Right forelimb (tissue), 1 donor: ENCODE measurements at places on chromosomes 16 and 17.

- DNase-seq = no peak
Observed at GRCh38 chr16:79536958-79537357, 63.6 kb downstream of the MAF start.

DNA sequence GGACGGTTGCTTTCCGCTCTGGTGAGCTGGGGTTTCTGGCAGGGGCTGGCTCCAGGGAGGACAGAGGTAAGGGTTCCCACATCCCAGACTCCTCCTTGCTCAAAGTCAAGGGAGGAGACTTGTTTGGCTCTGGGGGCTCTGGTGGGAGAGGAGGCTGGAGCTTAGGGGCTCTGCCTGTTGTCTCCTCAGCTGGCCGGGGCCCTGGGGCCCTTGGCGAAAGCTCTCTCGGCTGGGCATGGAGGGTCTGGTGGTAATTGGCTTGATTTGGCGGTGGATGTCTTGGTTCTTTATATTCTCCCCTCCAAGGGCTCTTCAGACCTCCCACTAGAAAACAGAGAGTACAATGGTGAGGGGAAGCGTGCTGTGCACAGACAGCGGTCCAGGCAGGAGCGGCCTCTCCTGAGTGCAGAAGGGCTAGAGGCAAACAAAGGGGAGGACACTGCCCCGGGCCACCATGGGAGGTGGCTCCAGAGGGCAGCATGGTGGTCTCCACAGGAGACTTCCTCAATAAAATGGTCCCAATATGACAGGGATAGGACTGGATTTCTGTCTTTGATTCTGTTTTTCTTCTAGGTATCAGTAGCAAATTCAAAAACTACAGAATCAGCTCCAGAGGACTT lies 5.7 kb upstream of the SPATA32 start:
- DNase-seq = no peak

GRCh38 chr17:33667052-33667509 lies 374.0 kb upstream of the ASIC2 start:
- no peak for DNase-seq

GRCh38 chr17:60888812-60889709 lies 211.4 kb downstream of the BCAS3 start:
- DNase-seq = no peak

GRCh38 chr16:24685539-24686432 lies 43.7 kb upstream of the TNRC6A start:
- peak; percentile 83 for DNase-seq

- DNase-seq = peak; percentile 61
Observed at GRCh38 chr17:42937712-42938596, 26.3 kb downstream of the AARSD1 start.

DNA sequence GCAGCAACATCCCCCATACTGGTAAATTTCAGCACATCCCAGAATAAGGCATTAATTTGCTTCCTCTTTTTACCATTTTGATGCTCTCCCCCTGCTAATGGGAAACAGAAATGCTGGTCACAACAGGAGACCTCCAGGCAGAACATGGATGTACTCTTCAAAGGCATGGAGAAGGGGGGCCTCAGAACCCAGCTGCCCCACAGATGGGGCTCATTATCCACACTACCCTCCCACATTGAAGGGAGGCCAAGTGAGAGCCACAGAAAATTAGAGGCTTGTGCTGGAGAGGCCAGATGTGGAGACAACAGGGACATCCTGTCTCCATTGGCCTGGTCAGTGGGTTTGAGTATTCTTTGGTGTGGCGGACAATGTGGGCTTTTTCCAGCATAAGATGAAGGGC lies 150.1 kb upstream of the CDH11 start:
- DNase-seq = no peak

DNA sequence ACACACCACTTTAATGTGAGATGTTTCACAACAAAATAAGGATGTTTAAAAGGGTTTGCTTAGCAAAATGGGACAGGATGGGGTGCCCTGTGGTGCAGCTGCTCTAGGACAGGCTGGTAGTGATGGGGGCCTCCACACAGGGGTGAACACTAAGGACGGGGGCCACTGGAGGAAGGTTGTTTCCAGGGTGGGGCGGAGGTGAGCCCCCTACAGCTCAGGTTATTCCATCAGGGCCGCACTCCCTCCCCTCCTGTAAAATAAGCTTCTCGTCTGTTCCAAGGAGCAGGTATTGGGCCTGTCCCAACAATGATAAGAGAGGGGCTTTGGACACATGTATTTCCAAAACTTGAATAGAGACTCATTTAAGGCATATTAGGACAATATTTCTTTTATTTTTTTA lies 1.9 kb upstream of the HEXD start:
- DNase-seq = no peak
